ENCODE measurements at places on chromosomes 5 and 9. TPM values are rescaled to one million over a fixed set of nuclear protein-coding genes. Genes with fewer than 3 reads are reported as not detected.

- no peak for DNase-seq
- H3K36me3 ChIP-seq = no peaks in the 10 kb centered on the region
- no peak overlapping the region for H3K27ac ChIP-seq
- H3K4me1 ChIP-seq = no peaks in the 10 kb centered on the region
These were observed 127.6 kb downstream of the SLF1 start for GRCh38 chr5:94745786-94746730.

ADAMTS13 gene
- total RNA-seq = 4.9 TPM

MEF2C gene
- 30.3 TPM for total RNA-seq

DNA sequence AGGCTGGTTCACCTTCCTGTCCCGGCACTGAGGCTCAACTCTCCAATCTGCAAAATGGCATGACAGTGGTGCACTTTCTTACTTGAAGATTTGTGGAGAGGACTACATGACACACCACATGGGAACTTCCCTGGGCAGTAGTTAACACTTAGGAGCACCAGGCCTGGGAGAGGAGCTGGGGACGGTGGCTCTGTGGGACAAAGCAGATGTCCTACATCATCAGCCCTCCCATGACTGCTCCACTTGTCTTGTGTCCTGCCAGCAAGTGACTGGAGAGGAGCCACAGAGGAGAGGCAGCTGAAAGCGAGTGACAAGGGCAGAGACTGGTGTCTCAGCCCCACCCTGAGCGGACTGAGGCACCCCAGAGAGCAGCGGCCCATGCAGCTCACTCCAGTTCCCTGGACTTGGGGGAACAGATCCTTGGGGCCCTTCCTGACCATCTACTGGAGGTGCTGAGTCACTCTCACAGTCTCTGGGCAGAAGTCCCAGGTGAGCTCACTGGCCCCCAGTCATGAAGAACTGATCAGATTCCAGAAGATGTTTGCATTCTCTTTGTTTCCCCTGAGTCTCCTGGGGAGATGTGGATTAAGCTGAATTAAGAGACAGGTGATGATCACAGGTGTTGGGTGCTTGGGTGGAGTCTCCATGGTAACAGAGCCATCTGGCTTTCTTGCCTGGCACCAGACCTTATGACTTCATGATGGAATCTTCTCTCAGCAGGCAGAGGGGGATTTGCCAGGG lies 13.2 kb upstream of the SLC25A48 start:
- no peak overlapping the region for H3K4me3 ChIP-seq
- no peak overlapping the region for H3K27ac ChIP-seq
- no peaks in the 10 kb centered on the region for H3K36me3 ChIP-seq
- no peaks in the 10 kb centered on the region for H3K27me3 ChIP-seq

GGTA1 gene
- total RNA-seq = 8.8 TPM

DNA sequence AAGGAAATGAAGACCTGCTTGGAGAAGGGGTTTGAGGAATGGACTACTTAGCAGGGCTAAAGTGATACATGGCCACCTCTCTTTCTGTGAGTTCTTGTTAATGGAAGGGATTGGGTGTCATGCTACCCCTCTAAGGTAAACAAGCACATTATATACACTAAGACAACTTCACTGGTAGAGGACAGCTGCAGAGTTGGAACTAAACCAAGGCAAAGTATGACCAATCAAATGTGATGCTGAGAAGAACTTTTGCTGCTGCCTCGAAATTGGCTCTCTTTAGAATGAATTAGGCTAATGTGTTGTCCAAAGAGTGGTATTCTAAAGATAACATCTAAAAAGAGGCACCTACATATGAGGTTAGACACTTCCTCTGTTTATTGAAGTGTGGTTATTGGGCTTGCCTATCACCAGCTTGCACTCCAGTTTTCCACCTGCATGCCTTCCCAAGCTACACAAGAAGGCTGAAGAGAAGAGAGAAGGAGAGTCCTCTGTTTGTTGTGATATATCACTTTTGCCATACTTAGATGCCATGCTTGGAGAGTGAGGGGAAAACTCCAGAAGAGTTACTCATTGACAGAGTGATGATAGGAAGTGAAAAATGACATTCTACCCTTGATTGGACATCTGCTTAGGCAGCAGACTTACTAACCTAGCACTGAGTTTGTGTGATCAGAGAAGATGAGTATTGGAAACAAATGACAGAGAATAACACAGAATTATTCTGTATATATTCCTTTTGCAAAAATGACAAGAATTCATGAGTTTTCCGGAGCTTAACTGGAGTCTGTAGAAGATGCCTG lies 536.1 kb downstream of the ZNF608 start:
- no peak for DNase-seq
- no peaks in the 10 kb centered on the region for H3K27me3 ChIP-seq
- H3K4me1 ChIP-seq = no peaks in the 10 kb centered on the region
- H3K27ac ChIP-seq = no peak overlapping the region

- H3K4me3 ChIP-seq = no peak overlapping the region
- no peak overlapping the region for H3K27ac ChIP-seq
- DNase-seq = no peak
- no peaks in the 10 kb centered on the region for H3K4me1 ChIP-seq
These were observed 120.2 kb upstream of the PITX1 start for GRCh38 chr5:135154197-135154596.

DNA sequence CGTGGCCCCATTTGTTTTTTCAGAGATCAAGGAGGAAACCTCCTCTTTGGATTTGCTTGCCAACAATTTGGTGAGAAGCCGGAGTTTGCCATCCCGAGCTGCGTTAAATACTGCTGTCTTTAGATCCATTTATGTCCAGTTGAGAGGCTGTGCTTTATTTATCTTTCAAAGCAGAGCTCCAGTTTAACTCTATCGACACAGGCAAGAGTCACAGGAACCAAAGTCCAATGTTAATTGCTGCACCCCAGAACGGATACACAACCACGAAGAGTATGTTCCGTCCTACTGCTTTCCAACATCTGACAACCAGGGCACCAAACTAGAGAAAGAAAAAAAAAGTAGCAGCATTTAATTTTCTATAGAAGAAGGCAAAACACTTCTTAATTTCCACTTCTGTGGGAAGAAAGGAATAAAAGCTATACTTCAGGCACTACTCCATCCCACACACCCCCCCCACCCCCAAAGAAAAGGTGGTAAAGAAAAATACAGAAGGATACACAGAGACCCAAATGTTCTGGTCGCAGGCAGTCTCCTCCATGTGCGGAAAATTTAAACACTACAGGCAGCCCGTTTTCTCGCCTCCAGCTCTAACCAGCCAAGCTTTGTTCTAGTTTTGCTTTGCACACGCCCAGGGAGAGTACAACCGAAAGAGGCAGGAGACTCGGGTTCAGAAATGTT lies 1.1 kb downstream of the FEM1C start:
- no peaks in the 10 kb centered on the region for H3K27me3 ChIP-seq
- DNase-seq = no peak
- peaks cover 7% of the 10 kb centered on the region for H3K4me1 ChIP-seq

GRCh38 chr5:19104948-19105347 lies 883.1 kb downstream of the CDH18 start:
- no peak overlapping the region for H3K27ac ChIP-seq
- H3K4me3 ChIP-seq = no peak overlapping the region
- H3K27me3 ChIP-seq = no peaks in the 10 kb centered on the region
- H3K4me1 ChIP-seq = no peaks in the 10 kb centered on the region

PLAC8L1 gene
- not detected for total RNA-seq

DNA sequence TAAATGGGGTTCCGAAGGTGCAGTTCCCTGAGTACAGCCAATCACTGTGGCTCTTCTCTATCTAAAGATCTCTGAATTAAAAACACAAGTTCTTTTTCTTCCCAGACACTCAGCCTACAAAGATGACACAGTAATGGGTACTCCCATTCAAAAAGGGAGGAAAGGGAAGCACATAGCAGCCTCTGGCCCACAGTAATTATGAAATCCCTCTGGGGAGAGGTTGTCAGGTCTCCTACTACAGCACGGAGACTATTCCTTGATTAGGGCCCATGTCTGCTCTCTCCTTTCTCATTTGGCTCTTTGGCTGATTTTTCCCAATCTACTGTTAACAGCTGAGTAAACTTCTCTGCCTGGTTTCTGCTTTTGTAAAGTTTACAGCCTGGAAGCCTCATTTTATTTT lies 62.0 kb upstream of the RANBP3L start:
- no peak overlapping the region for H3K27ac ChIP-seq
- no peak for DNase-seq
- H3K4me1 ChIP-seq = no peaks in the 10 kb centered on the region
- H3K27me3 ChIP-seq = no peaks in the 10 kb centered on the region
- no peaks in the 10 kb centered on the region for H3K36me3 ChIP-seq

FAF2 gene
- total RNA-seq = 12.3 TPM

ARHGEF37 gene
- 4.6 TPM for total RNA-seq

SPATA6L gene
- 5.0 TPM for total RNA-seq

- no peaks in the 10 kb centered on the region for H3K36me3 ChIP-seq
- DNase-seq = no peak
- no peak overlapping the region for H3K4me3 ChIP-seq
These were observed 1.1 kb upstream of the TNFAIP8 start for GRCh38 chr5:119354537-119355243.

- DNase-seq = no peak
- no peaks in the 10 kb centered on the region for H3K36me3 ChIP-seq
- H3K4me3 ChIP-seq = no peak overlapping the region
- no peak overlapping the region for H3K27ac ChIP-seq
- no peaks in the 10 kb centered on the region for H3K27me3 ChIP-seq
- H3K4me1 ChIP-seq = no peaks in the 10 kb centered on the region
These were observed 16.8 kb downstream of the KLF4 start for GRCh38 chr9:107472581-107473340.

DNA sequence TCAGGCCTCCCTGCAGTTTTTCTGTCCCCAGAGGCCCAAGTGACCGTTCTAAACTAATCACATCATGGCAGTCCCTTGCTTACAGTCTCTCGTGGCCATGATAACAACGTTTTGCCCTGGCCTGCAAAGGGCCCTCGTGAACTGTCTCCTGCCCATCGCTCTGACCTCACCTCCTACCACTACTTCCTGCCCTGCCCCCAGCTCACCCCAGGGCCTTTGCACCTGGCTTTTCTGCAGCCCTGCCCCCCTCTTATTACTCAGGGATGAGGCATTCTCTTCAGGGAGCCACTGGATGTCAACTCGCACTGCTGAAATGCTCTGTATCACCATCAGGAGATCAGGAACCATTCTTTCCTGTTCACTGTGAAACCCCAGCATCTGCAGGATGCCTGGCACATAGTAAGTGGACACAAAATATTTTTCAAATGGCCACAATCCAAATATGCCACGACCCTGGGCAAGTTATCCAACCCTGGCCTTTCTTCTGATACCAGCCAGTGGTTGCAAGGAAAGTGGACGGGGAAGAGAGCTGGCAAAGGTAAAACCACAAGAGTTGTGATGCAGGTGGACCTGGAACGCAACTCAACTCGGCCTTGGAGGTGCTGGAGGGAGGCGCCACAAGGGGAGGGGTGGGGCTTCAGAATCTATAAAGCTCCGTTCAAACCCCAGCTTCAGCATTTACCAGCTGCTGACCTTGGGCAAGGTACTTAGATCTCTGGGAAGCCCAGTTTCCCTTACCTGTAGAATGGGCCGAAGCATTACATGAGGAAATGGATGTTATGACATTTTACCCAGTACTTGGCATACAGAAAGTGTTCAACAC lies 1.7 kb downstream of the SNCB start:
- H3K27me3 ChIP-seq = peaks cover 45% of the 10 kb centered on the region
- no peak overlapping the region for H3K4me3 ChIP-seq
- DNase-seq = no peak
- H3K27ac ChIP-seq = no peak overlapping the region
- no peaks in the 10 kb centered on the region for H3K36me3 ChIP-seq

- H3K27me3 ChIP-seq = no peaks in the 10 kb centered on the region
- no peak overlapping the region for H3K27ac ChIP-seq
- H3K36me3 ChIP-seq = no peaks in the 10 kb centered on the region
- DNase-seq = no peak
- H3K4me1 ChIP-seq = no peaks in the 10 kb centered on the region
These were observed 8.2 kb downstream of the HEXB start for GRCh38 chr5:74693191-74693590.

- peaks cover 4% of the 10 kb centered on the region for H3K4me1 ChIP-seq
- no peak for DNase-seq
- peak overlapping the region; percentile 68 for H3K4me3 ChIP-seq
- no peaks in the 10 kb centered on the region for H3K27me3 ChIP-seq
- no peaks in the 10 kb centered on the region for H3K36me3 ChIP-seq
These were observed 954 bp downstream of the TBCA start for GRCh38 chr5:77774981-77775789.

BARHL1 gene
- not detected for total RNA-seq

GRCh38 chr5:119287547-119288111 lies 68.2 kb upstream of the TNFAIP8 start:
- H3K27ac ChIP-seq = no peak overlapping the region
- DNase-seq = no peak
- no peaks in the 10 kb centered on the region for H3K36me3 ChIP-seq

DNA sequence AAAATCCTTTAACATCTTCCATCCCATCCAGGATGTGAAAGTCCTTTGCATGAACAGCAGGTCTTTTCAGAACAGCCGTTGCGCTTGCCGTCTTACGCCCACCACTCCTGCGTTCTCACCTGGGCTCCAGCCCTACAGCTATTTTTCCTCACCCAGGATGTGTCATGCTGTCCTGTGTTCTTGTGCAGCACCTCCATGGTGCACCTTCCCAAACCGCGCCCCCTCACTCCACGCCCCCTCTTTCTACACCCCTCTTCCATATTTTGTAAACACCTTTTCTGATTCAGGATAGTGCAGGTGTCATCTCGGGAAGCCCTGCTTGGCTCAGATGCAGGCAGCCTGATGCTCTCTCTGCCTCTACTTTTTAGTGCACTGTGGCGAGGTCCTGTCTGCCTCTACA lies 18.4 kb downstream of the CAMK4 start:
- H3K4me1 ChIP-seq = no peaks in the 10 kb centered on the region
- no peaks in the 10 kb centered on the region for H3K27me3 ChIP-seq
- no peak for DNase-seq
- no peak overlapping the region for H3K27ac ChIP-seq

GRCh38 chr5:170393235-170393634 lies 4.1 kb upstream of the KCNMB1 start:
- H3K27ac ChIP-seq = no peak overlapping the region
- no peak overlapping the region for H3K4me3 ChIP-seq
- H3K27me3 ChIP-seq = no peaks in the 10 kb centered on the region
- no peaks in the 10 kb centered on the region for H3K4me1 ChIP-seq
- no peak for DNase-seq

TEX53 gene
- not detected for total RNA-seq
